RCC 7860 (cell line): ENCODE measurements at places on chromosomes 6 and 20.
A peak's percentile ranks its signal among the peaks of the same experiment; 100 is the strongest.

DNA sequence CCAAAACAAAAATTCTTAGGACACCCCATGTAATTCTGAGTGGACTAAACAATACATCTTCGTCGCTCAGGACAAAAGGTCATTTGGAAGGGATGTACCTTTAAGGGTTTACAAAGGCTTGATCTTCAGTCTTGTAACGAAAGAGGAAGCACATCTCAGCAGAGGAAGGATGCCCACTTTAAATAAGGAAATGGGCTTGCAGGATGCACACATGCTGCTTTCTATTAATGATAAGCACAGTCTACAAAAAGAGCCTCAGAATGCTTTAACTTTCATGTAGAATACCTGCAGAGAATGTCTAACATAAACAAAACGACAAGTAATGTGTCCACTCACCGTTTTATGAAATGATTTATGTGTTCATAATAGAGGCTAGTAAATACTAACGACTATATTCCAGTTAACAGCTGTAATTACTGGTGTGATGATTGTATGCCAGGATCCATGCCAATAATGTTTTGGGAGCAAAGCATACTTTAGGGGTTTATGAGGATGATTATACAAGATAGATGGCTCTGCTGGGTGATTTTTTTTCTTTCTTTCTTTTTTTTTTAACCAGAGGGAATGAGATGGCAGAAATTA, 216.9 kb downstream of the GMDS start:
- DNase-seq = no peak

DNA sequence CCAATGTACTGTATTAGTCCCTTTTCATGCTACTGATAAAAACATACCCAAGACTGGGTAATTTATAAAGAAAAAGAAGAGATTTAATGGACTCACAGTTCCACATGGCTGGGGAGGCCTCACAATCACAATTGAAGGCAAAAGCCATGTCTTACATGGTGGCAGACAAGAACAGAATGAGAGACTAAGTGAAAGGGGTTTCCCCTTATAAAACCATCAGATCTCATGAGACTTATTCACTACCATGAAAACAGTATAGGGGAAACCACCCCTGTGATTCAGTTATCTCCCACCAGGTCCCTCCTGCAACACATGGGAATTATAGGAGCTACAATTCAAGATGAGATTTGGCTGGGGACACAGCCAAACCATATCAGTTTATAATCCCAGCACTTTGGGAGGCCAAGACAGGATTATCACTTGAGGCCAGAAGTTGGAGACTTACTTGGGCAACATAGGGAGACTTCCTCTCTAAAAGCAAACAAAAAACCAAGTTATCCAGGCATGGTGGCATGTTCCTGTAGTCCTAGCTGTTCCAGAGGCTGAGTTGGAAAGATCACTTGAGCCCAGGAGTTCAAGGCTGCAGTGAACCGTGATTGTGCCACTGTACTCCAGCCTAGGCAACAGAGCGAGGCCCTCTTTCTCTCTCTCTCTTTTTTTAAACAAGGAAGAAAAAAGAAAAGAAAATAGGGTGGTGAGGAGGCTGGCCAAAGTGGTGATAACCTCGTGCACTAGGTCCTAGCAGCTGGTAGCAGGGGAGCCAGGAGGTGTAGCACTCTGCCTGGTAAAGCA, 22.9 kb upstream of the DDR1 start:
- DNase-seq = no peak

DNA sequence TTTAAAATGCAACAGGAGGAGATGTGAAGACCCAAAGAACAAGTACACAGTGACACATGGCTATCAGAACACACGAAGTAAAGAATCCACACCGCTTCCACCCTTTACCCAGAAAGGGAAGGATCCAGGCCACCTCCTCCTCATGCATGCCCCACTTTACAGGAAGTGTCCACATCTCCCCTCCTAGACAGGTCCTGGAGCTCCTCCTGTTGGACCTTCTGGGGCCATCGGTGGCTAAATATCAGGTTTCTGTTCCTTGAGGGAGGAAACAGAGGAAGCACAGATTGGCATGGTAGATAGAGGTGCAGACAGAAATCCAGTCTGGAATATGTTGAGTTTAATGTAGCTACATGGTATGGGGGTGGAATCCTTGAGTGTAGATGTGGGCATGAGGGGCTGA, 10.9 kb downstream of the NINL start:
- DNase-seq = peak; percentile 6

- DNase-seq = no peak
Observed at GRCh38 chr20:51462566-51463276, 79.8 kb downstream of the NFATC2 start.
